ENCODE measurements at places on chromosomes 2 and 18.

DNA sequence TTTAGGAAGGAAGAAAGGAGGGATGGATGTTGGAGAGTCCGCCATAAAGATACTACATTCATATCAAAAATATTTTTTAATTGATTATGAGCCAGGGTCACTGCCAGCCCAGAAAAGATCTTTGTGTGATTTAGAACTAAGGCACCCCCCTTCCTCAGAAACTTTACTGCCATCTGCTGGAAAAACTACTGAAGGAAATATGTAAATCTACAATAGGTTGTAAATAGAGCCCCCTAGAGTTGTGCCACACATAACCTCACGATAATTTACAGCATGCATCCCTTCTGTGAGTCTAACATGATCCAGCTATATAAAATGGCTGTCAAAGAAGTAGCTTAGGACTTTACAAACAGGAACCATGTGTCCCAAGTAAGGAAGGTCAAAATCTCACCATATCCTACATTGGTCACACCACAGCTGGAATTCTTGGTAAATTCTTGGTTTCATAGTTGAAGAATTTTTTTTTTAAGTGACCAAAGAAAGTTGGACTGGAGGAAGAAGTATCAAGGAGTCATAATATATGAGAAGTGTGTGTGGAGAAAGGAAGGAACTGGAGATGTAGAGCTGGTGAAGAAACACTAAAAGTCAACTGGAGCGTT is 152.5 kb downstream of the CYP26B1 start:
- DNase-seq: no peak

DNA sequence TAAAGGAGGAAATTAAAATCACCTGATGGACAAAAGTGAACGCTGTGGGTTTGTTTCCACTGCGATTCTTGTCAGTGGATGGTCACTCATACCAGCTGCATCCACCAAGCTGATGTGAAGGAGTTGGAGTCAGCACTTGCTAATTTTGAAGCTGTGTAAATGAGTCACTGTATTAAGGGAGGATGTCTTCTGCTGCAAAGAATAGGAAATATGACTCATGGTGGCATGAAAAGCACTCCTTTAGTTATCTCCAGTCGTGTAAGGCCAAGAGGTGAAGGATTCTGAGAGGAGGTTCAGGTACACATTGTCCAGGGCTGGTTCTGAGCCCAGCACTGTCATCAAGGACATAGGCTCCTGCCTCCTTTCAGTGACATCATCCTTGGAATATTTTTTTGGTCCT is 71.7 kb upstream of the SKOR2 start:
- DNase-seq: no peak

DNA sequence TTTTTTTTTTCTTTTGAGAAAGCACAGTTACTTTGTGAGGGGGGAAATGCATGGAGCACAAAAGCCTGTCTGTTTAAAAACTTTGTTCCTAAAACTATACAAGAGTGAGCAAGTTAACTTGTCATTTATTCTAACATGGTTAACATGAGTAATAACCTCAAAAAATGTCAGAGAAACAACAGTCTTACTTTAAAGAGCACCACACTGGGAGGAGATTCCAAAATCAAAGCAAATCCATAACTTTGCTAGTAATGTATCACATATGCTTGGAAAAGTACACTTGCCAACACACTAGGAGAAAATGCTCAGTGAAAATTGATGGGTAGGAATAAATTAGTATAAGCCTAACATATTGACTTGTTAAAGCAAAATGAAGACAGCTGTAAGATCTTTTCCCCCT is 157.1 kb downstream of the PRPF40A start:
- DNase-seq: no peak

DNA sequence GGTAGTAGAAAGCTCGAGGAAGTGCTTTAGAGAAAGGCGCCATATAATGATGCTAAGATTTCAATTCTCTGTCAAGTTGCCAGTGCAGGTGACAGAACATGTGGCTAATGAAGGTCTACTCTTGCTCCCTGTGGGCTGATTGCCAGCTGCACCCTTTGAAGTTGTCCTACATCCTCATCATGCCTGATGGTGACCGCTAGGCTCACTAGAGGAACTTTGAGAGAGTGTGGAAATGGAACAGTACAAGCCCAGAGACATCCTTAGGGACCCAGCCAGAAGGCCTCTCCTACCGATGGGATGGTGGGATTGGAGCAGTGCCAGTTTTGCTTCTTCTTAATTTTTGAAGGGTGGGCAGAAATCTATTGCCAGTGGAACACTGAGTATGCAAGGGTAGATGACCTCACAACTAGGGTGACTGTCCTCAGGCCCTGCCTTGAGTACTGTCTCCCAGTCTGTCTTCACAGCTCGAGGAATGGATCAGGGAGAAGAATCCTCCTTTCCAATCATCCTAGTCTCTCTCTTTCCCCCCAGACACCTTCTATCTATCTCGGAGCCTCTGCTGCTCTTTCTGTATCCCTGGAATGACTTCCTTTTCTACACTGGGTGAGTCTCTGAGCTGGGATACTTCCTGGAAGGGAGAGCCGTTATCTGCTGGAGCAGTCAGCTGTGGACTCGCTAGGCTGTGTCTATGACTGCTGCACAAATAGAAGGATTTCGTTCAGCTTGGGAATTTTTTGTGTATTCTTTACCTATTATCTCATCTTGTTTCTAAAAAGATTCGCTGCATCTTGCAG is 33.5 kb downstream of the LGALSL start:
- no peak for DNase-seq

- DNase-seq: no peak
Observed at GRCh38 chr18:22254088-22254487, 84.7 kb downstream of the GATA6 start.

Measured in stimulated activated CD4-positive, alpha-beta T cell treated with anti-CD3 and anti-CD28 coated beads, Interleukin-4, amount 100 ng/mL, for 4 hours (primary cell).